ENCODE measurements at places on chromosomes 5 and 9.

DNA sequence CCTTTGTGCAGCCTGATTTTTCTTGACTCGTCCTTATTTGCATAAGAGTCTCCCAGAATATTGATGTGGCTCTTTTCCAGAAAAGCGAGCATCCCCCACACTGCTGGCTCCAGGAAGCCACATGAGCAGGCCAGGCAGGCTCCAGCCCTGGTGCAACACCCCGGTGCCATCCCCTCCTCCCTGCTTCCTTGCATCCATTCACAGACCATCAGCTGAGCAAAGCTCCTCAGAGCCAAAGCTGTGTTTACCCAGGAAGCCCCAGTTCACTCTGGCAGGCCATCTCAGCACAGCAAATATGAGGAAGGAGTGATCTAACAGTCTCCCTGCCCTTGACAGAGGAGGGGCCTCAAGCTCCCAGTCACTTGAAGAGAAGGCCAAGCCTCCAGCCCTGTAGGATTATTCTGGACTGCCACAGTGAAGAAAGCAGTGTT, 34.4 kb downstream of the INSYN2B start:
- DNase-seq = peak; percentile 86

DNA sequence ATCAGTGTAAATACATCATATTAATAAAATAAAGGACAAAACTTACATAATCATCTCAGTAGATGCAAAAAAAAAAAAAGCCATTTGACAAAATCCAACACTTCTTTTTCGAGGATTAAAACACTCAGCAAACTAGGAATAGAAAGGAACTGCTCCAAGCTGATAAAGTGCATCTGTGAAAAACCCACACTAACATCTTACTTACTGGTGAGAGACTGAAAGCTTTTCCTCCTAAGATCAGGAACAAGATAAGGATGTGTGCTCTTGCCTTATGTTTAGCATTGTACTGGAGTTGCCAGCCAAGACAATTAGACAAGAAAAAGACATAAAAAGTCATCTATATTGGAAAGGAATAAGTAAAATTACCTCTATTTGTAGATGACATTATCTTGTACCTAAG, 120.2 kb upstream of the SAP30L start:
- no peak for DNase-seq

- DNase-seq = peak; percentile 12
Observed at GRCh38 chr5:125411071-125411743, 664.8 kb upstream of the ZNF608 start.

DNA sequence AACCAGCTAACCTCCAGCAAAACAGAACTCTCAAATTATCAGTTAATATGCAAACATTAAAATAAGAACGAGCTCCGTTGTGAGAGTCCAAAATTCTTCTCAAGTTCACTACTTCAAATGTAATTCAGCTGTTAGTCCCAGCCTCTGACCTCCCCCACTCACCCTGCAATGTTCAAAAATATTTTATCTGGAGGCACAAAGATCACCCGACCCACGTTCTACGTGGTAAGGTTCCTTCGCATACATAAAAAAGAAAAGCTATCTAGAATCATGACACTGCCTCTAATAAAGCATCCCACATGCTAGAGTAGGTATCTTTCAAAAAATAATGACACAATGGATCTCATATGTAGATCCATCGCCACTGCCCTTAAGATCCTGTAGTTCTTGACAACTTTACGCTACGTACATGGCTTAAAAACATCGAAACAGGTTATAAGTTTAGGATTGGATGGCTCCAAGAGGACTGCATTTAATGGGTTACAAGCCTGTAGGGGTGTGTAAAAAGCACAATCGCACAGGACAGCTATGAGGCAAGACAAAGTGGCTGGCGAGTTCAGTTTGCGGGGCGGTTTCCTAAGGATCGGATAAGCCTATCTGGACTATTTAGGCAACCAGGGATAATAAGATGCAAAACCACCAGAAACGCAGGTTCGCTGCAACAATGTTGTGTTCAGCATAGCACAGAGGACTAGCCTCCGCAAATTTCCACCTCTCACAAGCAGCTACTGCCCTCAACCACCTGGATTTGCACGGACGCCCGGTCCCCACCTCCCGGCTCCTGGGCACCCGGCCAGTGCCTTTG, 969 bp downstream of the CLK4 start:
- DNase-seq = peak; percentile 38

- DNase-seq = no peak
Observed at GRCh38 chr9:131276891-131277286, 579 bp upstream of the FAM78A start.

- DNase-seq = no peak
Observed at GRCh38 chr5:21687621-21688020, 1165.5 kb downstream of the CDH12 start.
